ENCODE measurements at places on chromosomes 1 and 21. TPM values are rescaled to one million over a fixed set of nuclear protein-coding genes. Genes with fewer than 3 reads are reported as not detected.

GRCh38 chr1:74763807-74764206 is 30.9 kb downstream of the TYW3 start:
- no peak for DNase-seq

DNA sequence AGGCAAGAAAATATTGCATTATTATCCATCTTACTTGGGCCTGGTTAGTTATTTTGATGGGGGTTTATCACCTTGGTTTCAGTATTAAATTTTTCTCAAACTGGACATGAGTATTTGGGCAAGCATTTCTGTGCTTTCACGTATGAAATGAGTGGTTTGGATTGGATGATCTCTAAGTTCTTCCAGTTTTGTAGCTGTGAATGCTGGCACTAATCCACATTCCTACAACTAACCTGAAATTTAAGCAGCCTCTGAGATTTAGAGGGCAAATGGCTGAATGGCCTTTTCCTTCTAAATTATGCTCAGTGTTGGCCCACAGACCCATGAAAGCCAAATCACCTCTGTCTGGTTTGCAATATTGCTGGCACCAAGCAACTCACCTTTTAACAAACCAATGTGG is 475.0 kb upstream of the B3GALT2 start:
- DNase-seq = no peak

GRCh38 chr21:27301220-27301619 is 334.3 kb upstream of the ADAMTS5 start:
- DNase-seq = no peak

The MYBPH gene
- not detected for total RNA-seq

Data from osteocyte (in vitro differentiated cells).